ENCODE measurements at places on chromosomes 2 and 18. TPM values are rescaled to one million over a fixed set of nuclear protein-coding genes. Genes with fewer than 3 reads are reported as not detected.

DNA sequence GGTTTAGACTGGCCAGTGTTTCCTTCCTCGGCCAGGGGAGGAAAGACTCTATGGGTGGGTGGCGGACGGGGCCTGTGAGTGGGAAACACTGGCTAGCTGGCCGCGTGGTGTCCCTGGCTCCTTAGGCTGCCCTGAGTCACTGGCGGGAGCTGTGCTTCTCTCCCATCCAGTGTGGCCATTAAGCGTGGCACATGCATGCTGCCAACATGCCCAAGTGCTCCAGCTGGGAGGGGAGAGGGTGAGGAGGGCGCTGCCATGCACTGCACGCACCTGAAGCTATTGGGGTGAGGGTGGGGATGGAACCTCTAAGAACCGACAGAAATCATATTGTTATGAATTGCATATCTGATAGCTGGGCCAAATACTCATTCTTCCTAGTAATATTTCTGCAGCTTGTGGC, 270.8 kb downstream of the CALCRL start:
- no peak for DNase-seq

GRCh38 chr2:100039291-100039980, 103.0 kb downstream of the AFF3 start:
- no peak for DNase-seq

DNA sequence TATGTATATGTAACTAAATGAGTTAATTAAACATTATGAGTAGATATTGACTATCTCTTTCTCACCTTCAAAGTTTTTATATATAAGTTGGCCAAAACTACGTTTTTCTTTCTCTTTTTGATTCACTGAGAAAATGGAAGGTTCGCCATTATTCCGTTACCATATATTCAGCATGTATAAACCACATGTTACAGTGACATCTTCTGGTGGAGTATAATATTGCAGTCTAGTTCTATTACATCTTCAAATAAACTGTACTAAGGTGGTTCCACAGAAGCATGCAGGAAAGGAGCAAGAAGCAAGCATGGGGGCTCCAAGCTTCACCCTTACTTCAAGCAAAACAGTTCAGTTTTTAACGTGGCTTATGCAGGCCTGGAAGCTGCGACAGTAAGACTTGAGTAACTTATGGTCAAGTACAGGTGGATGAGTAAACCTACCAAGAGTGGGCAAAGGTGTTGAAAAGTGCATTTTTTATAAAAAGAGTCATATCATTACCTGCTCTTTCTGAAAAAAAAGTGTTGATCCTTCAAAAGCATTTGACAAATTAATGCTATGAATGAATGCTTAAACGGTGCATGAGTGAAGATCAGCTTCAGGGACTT, 129.8 kb upstream of the RAB6C start:
- no peak for DNase-seq

GRCh38 chr2:226475650-226476049, 324.0 kb downstream of the IRS1 start:
- no peak for DNase-seq

ATP6V1B1 gene
- total RNA-seq, result 4.6 TPM

All from breast epithelium (tissue), 4 donors.